ENCODE measurements at places on chromosomes 11 and 22. TPM values are rescaled to one million over a fixed set of nuclear protein-coding genes. Genes with fewer than 3 reads are reported as not detected.

GRCh38 chr22:32561163-32561562, 86.6 kb downstream of the FBXO7 start:
- no peaks in the 10 kb centered on the region for H3K27me3 ChIP-seq
- no peaks in the 10 kb centered on the region for H3K36me3 ChIP-seq
- DNase-seq, result no peak
- no peaks in the 10 kb centered on the region for H3K4me1 ChIP-seq

- no peak overlapping the region for H3K4me3 ChIP-seq
- DNase-seq, result peak; percentile 44
- no peaks in the 10 kb centered on the region for H3K36me3 ChIP-seq
- H3K27me3 ChIP-seq, result no peaks in the 10 kb centered on the region
- no peaks in the 10 kb centered on the region for H3K4me1 ChIP-seq
- no peak overlapping the region for H3K27ac ChIP-seq
Measured at GRCh38 chr11:84714316-84714780, 912.8 kb downstream of the DLG2 start.

NLRP14 gene
- total RNA-seq, result not detected

GRCh38 chr11:131977854-131978253, 607.4 kb downstream of the NTM start:
- H3K36me3 ChIP-seq, result no peaks in the 10 kb centered on the region
- H3K27me3 ChIP-seq, result no peaks in the 10 kb centered on the region
- H3K4me1 ChIP-seq, result no peaks in the 10 kb centered on the region
- no peak overlapping the region for H3K4me3 ChIP-seq

SCGB1D2 gene
- not detected for total RNA-seq

DNA sequence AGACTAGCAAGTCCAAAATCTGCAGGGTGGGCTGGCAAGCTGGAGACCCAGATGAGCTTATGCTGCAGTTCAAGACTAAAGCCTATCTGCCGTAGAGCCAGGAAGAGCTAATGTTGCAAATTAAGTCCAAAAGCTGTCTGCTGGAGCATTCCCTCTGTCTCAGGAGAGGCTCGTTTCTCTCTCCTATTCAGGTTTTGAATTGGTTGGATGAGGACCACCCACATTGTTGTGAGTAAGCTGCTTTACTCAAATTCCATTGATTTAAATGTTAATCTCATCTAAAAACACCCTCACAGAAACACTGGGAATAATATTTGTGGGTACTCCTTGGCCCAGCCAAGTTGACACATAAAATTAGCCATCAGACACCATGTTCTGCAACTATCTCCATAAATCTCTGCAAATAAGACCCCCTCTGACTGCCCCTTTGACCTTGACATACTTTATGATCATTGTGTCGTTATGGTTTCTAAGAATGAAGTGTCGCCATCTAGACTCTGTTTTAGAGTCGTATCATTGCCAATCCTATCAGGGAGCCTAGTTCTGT, 16.8 kb upstream of the CUL5 start:
- DNase-seq, result no peak
- H3K4me3 ChIP-seq, result no peak overlapping the region
- no peaks in the 10 kb centered on the region for H3K36me3 ChIP-seq
- no peaks in the 10 kb centered on the region for H3K4me1 ChIP-seq
- no peak overlapping the region for H3K27ac ChIP-seq
- no peaks in the 10 kb centered on the region for H3K27me3 ChIP-seq

DNA sequence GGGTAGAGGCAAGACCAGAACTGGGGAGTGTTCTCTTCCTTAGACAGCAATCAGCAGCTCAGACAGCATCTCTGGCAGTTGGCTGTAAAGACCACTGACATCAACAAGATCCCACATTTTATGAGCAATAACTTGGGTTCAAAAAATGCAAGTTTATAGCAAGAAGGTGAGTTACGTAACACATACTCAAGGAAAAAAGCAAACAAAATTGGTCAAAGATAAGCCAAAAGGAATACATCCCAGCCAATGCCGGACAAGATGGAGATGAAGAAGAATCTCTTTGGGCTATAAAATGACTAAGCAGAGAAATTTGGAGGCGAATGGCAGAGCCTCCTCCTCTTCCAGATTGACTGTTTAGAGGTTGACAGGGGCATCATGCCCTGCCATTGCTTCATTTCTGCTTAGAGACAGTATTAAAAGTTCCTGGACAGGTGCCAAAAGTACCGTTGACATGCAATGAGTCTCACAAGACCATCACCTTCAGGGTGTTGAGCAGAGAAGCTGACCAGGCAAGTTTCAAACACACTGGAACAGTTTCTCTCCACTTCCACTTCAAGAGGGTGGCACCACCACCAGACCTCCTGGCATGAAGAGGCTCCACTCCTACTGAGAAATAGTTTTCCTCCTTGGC, 55.9 kb downstream of the ENDOD1 start:
- no peak for DNase-seq
- H3K27ac ChIP-seq, result no peak overlapping the region
- no peaks in the 10 kb centered on the region for H3K27me3 ChIP-seq
- peaks cover 8% of the 10 kb centered on the region for H3K4me1 ChIP-seq
- no peak overlapping the region for H3K4me3 ChIP-seq

GLB1L2 gene
- 13.4 TPM for total RNA-seq

- no peak overlapping the region for H3K4me3 ChIP-seq
- H3K27me3 ChIP-seq, result peaks cover 28% of the 10 kb centered on the region
- DNase-seq, result no peak
- H3K36me3 ChIP-seq, result no peaks in the 10 kb centered on the region
- H3K4me1 ChIP-seq, result peaks cover 18% of the 10 kb centered on the region
Measured at GRCh38 chr11:17735818-17736578, 1.4 kb downstream of the KCNC1 start.

DNA sequence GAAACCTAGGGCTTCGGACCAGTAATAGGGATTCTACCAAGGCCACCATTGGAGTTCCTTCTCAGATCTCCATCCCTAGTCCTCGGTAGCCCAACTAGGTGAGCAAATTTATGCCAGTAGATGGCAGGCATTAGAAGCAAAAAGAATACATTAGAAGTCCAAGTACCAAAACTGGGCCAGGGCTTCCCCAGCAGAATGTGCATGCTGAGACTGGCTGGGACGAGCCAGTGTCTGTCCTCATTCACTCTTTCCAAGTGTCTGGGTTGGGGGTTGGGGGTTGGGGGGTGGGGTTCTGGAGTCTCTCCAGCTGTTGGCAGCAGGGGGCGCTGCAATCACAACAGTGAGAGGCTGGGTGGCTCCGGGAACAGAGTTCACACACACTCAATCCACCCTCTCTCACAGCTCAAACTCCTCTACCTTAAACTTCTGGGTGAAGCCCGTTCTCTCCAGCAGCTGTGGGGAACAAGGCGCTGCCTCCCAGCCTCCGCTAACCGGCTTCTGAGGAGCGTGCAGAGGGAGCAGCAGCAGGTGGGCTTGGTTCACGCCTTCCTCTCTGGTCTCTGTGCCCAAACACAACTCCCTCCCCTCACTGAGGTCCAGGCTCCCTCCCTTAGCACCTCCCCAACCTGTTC, 57.5 kb downstream of the BTG4 start:
- no peaks in the 10 kb centered on the region for H3K27me3 ChIP-seq
- H3K4me1 ChIP-seq, result no peaks in the 10 kb centered on the region
- no peaks in the 10 kb centered on the region for H3K36me3 ChIP-seq
- DNase-seq, result peak; percentile 27

FAM111A gene
- 32.5 TPM for total RNA-seq

DNA sequence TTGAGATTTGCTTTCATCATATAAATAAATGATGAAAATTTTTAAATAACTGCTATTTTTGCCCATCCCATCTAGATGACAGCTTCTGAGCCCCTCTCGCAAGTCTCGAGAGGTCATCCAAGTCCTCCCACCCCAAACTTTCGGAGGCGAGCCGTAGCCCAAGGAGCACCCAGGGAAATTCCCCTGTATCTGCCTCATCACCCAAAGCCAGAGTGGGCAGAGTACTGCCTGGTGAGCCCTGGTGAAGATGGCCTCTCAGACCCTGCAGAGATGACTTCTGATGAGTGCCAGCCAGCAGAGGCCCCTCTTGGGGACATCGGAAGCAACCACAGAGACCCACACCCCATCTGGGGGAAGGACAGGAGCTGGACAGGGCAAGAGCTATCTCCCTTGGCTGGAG, 83.9 kb upstream of the PARVA start:
- no peak overlapping the region for H3K4me3 ChIP-seq
- H3K27ac ChIP-seq, result no peak overlapping the region
- H3K36me3 ChIP-seq, result no peaks in the 10 kb centered on the region
- no peaks in the 10 kb centered on the region for H3K4me1 ChIP-seq
- H3K27me3 ChIP-seq, result no peaks in the 10 kb centered on the region

DNA sequence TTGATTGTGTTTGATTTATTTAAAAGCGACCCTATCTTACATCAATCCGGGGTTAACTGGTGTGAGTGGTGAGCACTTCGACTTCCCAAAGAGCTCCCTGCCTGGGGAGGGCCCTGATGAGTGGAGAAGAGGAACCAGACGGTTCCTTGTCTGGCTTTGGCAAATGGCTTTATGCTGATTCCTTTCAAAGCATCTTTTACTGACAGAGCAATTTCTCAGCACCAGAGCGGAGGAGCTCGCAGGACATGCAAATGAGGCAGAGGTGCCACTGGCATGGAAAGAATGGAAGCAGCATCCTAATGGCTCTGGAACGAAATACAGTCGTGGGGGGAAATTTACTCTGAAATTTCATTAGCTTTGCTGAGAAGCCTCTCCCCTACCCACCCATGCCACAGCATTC, 410.9 kb upstream of the B3GAT1 start:
- no peak overlapping the region for H3K27ac ChIP-seq
- H3K4me3 ChIP-seq, result no peak overlapping the region
- H3K36me3 ChIP-seq, result no peaks in the 10 kb centered on the region
- no peak for DNase-seq

DNA sequence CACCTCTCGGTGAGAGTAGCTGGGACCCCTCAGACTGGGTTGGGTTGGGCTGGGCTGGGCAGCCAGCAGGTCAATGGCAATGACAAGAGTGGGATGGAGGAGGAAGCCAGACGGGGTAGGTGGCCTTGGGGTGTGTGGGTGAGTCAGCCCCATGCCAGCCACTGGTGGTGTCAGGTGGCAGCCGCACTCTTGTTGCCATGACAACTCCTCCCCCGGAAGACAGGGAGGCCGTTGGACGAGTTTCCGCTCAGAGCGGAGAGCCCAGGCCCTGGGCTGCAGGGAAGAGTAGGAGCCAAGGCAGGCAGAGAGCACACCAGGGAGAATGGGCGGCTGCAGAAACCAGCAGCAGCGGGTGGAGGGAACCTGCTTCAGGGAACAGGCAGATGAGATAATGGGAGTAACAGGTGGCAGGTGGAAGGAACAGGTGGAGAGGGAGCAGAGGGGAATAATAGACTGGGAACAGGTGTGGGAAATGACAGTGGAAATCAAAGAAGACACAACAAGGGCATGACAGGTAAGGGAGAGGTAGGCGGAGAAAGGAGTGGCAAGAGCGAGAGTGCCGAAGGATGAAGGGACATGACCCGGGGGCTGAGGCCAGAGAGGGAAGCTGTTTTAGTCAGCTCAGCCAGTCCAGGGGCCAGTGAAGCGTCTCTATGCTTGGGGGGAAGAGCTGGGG, 8.7 kb downstream of the SPTBN2 start:
- DNase-seq, result peak; percentile 56
- no peaks in the 10 kb centered on the region for H3K36me3 ChIP-seq
- H3K4me3 ChIP-seq, result no peak overlapping the region
- no peaks in the 10 kb centered on the region for H3K27me3 ChIP-seq
- no peak overlapping the region for H3K27ac ChIP-seq

- H3K27me3 ChIP-seq, result no peaks in the 10 kb centered on the region
- H3K4me1 ChIP-seq, result no peaks in the 10 kb centered on the region
- no peak overlapping the region for H3K4me3 ChIP-seq
Measured at GRCh38 chr11:60945295-60945667, 6.7 kb downstream of the SLC15A3 start.

DNA sequence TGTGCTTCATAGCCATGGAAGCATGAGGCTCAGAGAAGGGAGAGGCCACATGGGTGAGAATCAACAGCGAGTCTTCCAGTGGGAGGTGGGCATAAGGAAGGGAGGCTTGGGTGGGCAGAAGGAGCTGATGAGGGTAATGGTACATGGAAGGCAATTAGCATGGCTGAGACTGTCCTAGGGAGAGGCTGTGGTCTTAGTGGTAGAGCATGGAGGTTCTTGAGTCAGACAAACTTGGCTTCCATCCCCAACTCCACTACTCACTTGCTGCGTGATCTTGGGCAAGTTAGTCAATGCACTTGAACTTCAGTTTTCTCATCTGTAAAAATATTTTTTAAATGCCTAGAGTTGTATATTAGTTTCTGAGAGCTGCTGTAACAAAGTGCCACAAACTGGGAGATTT, 227.2 kb upstream of the E2F8 start:
- H3K4me3 ChIP-seq, result no peak overlapping the region

ART1 gene
- total RNA-seq, result not detected

SCUBE1 gene
- total RNA-seq, result 1.0 TPM

- H3K27me3 ChIP-seq, result no peaks in the 10 kb centered on the region
- peaks cover 42% of the 10 kb centered on the region for H3K4me1 ChIP-seq
- peak overlapping the region; percentile 69 for H3K27ac ChIP-seq
- peak; percentile 53 for DNase-seq
Measured at GRCh38 chr22:17943533-17944249, 80.7 kb downstream of the MICAL3 start.

DNA sequence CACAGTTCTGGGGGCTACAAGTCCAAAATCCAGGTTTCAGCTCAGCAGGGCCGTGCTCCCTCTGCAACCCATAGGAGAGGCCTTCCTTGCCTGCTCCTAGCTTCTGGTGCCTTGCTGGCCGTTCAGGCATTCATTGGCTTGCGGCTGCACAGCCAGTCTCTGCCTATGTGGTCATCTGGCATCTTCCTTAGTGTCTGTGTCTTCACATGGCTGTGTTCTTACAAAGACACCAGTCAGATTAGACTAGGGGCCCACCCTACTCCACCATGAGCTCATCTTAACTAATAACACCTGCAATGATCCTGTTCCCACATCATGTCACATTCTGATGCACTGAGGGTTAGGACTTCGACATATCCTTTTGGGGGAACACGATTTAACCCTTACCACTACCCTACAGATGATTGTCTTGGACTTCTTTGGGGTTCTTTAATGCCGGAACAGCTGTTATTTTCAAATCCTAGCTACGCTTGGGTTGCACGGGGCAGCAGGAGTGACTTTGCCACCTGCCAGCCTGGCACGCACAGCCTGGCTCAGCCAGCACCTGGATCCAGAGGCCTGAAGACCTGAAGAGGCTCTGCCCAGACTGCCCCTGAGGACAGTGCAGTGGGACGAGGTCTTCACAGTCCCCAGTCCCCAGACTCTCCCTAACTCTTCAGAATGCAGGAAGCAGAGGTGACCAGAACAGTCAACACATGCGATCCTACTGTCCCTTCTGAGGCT, 7.7 kb upstream of the NEAT1 start:
- H3K36me3 ChIP-seq, result peaks cover 5% of the 10 kb centered on the region
- peaks cover 46% of the 10 kb centered on the region for H3K4me1 ChIP-seq
- no peak overlapping the region for H3K27ac ChIP-seq
- H3K4me3 ChIP-seq, result no peak overlapping the region

DNA sequence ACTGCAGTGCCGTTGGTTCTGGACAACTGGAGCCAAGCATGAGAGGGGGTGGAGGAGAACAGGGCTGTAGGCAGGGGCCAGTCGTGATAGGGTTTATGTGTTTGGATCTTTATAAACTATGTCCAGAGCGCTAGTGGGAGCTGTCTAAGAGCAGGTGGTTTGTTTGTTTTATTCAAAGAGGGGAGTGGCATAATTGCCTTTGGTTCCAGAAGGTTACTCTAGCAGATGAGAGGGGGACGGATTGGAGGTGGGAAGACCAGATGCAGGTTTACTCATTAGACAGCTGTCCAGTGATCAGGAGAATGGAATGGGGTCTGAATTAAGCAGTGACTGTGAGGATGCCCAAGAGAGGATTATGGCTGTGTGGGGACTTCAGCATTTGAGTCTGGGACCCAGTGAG, 109.3 kb upstream of the TBCEL start:
- H3K27ac ChIP-seq, result no peak overlapping the region
- no peaks in the 10 kb centered on the region for H3K27me3 ChIP-seq
- H3K36me3 ChIP-seq, result no peaks in the 10 kb centered on the region
- no peak for DNase-seq
- H3K4me1 ChIP-seq, result no peaks in the 10 kb centered on the region

Measured in thyroid gland (tissue), 4 donors.